ENCODE measurements at places on chromosomes 16 and 17.

DNA sequence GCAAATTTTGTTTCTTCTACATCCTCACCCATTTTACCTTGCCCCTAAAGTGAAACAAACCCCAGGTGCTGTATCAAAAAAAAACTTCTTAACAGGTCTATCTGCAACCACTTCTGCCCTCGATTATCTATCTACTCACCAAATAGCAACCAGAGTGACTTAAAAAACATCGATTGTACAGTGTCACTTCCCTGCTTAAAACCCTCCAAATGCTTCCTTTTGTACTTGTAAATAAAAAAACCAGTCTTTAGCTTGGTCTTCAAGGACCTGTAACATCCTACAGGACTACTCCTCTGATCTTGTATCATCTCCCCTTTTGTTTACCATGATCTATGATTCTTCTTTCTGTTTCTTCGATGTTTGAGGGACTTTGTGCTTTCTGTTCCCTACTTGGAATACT, 82.7 kb upstream of the CORO6 start:
- no peak for DNase-seq

- DNase-seq: no peak
Measured at GRCh38 chr17:47966079-47966519, 4.8 kb upstream of the CDK5RAP3 start.

DNA sequence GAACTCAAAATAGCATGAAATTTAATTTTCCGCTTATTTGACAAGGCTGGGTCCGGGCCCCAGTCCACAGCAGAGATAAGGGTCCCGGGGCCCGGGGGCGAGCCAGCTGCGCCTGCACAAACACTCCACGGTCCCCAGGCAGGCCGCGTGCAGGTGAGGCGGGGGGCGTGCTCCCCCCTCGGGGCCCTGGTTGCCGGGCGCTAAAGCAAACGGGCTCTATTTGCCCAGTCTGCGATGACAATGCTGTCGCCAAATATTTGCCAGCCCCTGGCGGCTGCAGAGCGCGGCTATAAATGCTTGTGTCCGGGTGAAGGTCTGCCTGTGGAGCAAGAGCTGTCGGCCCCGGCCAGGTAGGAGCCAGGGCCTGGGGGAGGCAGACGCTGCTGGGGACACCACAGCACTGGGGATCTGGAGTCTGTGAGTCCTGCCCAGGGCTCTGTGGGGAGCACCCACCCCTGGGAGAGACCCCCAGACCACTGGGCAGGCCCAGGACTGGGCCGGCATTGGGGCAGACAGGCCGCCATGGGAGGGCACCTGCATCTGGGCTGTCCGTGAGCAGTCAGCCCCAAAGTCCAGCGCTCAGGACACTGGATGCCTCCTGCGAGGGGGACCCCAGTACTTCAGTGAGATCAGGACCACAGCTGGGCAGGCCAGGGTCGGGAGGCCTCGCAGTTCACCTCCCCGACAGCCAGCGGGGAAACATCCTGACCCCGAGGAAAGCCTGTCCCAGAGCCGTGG, at the start of gene PERCC1:
TSS of gene PERCC1 (plus strand) at position 320 of the 738 bp plus-strand sequence. CDS start 1,516 bp downstream, outside the sequence.
- no peak for DNase-seq

DNA sequence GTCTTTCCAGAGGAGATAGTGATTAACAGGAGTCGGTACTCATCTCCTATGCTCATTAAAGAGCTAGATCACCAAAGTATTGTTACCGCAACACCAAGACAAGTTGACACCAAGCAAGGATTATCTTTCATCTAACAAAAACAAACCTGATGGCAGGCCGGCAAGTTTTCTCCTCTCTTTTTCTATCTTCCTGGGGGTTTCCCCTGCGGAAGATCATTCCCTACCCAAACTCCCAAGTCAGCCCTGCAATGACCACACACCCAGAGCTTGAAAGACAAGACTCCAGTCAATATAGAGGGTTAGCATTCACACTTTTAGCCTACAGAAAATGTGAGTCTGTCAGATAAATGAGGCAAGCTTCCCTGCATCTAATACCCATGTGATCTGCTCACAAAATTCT, 312.1 kb downstream of the SOX9 start:
- no peak for DNase-seq

DNA sequence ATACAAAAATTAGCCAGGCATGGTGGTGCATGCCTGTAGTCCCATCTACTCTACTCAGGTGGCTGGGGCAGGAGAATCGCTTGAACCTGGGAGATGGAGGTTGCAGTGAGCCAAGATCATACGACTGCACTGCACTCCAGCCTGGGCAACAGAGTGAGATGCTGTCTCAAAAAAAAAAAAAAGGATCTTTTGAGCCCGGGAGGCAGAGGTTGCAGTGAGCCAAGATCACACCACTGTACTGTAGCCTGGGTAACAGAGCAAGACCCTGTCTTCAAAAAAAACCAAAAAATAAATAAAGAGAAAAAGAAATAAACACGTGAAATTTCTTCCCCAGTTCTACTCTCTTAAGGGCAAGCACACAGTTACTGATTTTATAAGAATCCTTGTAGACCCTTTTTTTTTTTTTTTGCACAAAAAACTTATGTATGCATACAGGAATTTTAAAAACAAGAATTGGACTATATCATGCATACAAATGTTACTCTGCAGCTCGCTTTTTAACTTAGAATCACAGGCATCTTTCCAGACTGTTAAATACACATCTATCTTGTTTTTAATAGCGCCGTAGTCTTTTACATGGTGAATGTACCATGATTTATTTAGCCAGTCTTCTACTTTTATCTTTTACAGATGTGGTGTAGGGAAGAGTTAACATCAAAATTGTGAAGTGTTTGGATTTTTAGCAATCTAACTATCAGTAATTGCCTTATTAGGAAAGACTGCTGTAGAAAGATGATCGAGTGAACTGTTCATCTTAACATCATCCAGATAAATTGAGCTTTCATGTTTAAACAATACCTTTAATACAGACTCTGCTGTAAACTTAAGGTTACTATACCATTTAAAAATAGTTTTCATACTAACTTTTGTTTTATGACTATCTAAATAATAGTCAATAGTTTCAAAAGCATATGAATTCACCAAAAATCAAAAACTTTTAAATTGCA, 14.6 kb downstream of the CDH3 start:
- no peak for DNase-seq

- DNase-seq: no peak
Measured at GRCh38 chr16:78930561-78930960, 670.0 kb downstream of the MAF start.

- DNase-seq: no peak
Measured at GRCh38 chr17:80860703-80861417, 130.8 kb upstream of the CHMP6 start.

GRCh38 chr17:81483085-81483861, 29.3 kb downstream of the ACTG1 start:
- no peak for DNase-seq

GRCh38 chr16:81588326-81589081, 143.9 kb downstream of the CMIP start:
- no peak for DNase-seq

- no peak for DNase-seq
Measured at GRCh38 chr17:56886288-56886731, 27.5 kb downstream of the TRIM25 start.

GRCh38 chr16:16093628-16094332, 129.5 kb downstream of the ABCC6 start:
- no peak for DNase-seq

DNA sequence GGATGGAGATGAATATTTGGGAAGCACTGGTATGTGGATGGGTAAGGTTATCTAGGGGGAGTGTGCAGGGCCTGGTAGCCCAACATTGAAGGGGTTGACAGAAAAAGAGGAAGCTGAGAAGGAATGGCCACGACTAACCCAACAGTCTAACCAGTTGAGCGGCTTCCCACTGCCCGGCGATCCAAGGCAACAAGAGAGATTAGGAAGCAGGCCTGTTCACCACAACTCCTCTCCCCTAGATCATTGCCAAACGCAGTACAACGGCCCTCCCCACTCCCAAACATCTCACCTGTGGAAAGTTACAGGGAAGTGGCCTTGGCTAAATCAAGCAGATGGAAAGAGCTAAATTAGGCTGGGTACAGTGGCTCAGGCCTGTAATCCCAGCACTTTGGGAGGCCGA, 11.2 kb upstream of the RANGRF start:
- DNase-seq: no peak

- no peak for DNase-seq
Measured at GRCh38 chr17:44384823-44385286, 4.6 kb downstream of the ITGA2B start.

DNA sequence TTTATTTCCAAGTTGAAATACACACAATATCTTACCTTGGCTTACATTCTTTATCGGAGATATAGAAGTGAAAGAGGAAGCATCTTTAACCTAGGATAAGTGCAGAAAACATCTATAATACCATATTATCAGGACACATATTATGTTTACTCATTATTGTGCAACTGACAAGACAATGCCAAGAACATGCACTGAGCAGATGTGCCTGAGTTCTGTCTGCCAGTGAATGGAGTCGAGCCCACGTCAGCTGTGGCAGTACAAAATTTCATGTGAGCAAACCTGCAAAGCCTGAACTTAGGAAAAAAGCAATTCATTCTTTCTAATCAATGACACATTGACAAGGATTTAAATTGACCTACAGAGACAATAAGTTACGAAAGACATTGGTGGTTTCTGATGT, 154.4 kb downstream of the AXIN2 start:
- no peak for DNase-seq

DNA sequence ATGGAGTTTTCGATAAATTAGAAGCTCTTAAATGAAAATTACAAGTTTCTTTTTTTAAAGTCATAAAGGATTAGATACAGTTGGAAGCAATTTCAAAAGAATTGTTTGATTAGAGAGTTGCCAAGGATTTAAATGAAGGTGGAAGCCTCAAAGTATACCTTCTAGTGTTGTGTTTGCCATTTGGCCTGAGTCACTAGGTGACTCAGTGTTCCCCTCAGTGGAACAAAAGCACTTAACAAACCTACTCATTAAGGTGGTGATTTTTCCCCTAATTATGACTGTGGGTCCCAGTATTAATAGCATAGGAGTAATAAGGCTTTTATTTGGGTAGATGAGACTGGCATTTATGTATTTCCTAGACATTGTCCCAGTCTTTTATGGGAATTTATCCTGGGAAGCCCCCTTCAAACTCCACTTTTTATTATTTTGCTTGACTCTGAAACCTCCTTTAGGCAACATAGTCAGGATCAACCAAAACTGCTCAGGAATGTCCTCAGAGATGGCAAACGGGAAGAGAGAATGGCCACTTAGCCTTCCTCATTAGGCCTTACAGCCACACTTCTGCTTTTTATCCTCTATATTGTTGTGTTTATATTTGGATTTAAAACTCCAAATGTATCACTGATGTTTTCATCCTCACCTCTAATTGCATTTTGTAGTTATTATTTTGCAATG, 161.0 kb downstream of the FTO start:
- no peak for DNase-seq

DNA sequence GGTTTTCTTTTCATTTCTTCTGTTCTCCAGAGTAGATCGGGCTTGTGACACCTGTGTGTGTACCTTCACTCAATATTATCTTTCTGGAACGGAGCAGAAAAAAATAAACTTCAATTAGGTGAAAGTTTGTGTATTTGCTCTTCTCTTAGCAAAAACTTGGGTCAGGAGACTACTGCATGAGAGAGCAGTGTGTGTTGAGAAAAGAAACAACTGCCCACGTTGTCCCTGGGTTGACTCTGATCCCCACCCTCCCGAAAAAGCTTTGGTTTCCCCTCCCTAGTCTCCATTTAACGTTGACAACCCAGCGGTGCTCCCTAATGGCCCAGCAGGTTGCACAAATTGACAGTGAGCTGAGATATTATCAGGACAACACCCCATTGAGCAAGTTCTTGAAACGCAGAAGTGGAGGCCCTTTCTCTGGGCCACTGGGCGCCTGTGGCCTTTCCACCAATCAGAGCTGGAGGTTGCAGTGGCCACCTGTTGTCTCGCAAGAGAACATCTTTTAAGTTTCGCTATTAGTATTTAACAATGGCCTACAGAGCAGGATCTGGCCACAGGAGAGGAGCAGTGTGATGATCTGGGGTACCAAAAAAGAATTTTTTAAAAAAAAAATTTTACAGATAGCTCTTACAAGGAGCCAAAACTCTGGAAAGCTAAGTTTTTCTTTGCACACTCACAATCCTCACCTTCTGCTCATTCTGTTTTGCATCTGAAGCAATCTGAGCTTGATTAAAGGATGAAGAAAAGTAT, 1.5 kb upstream of the TOX3 start:
- no peak for DNase-seq

GRCh38 chr17:11535231-11535630, 63.0 kb upstream of the DNAH9 start:
- no peak for DNase-seq

DNA sequence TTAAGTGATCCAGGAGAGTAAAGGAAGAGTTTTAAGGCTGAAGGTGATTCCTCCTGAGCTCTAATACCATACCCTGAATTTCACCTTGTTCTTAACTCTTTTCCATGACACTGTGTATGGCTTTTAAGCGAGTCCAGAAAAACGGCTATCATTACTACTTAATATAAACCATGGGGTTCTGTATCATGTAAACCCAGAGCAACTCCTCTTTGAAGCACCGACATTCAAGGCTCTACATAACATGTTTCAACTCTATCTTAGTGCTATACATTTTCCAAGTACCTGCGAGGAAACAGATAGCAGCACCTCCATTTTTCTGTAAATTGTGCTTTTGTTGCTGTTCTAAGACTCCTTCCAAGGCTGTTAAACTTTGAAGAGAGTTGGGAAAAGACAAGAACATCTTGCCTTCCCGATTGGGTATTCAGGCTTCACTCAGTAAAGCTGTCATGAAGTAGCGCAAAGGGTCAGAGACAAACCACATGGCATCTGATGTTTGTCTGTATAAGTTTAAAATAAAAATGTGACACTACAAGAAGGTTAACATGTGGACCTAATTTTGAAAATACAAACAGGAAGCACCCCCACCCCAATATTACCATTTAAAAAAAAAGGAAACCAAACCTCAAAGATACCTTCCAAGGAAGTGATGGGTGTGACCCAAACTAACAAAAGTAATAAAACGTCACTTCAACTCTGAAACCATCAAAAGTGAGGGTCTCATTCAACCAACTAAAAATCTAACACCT, 3.9 kb downstream of the STAT5B start:
- no peak for DNase-seq

- DNase-seq: no peak
Measured at GRCh38 chr16:61595605-61596004, 440.6 kb downstream of the CDH8 start.
